ENCODE measurements at places on chromosomes 11 and 22. TPM values are rescaled to one million over a fixed set of nuclear protein-coding genes. Genes with fewer than 3 reads are reported as not detected.

DNA sequence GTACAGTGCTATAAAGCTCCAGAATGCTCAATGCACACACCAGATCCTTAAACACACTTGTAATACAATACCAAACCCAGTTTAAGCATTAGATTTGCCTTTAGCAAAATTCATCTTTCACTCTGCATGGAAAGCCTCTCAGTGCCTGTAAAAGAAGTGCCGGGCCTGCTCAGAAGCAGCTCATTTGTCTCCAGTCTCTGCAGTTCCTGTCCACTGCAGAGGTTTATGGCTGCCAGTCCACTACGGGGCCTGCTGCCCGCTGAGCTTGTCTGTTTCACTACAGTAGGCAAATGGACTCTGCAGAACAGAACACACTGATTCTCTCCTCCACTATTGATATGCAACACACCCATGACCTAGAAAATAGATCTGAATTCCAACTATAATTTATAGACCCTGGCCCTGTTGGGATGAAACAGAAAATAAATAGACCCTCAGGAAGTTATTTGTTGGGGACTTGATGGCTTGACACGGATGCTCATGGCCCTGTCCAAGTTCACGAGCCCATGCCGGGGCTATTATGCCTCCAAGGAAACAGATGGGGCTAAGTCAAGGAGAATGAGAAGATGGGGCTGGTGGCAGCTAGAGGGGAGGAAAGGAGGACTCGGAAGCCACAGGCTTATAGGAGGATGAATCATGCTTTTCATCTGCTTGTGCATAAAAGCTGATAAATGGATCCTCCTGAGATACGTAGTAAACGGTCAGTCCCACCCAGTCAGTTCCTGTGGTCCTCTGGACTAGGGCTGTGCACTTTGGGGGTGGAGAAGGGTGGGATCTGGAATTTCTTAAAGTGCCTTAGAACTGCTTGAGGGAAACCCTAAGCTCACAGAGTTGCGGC, 416.8 kb upstream of the TENM4 start:
- DNase-seq: no peak
- no peaks in the 10 kb centered on the region for H3K4me1 ChIP-seq
- H3K4me3 ChIP-seq: no peak overlapping the region
- H3K27me3 ChIP-seq: no peaks in the 10 kb centered on the region
- no peaks in the 10 kb centered on the region for H3K36me3 ChIP-seq

GRCh38 chr22:29580200-29580810, 608 bp downstream of the NIPSNAP1 start:
- peaks cover 15% of the 10 kb centered on the region for H3K4me1 ChIP-seq
- no peaks in the 10 kb centered on the region for H3K27me3 ChIP-seq
- H3K4me3 ChIP-seq: peak overlapping the region; percentile 91
- no peak overlapping the region for H3K27ac ChIP-seq
- DNase-seq: peak; percentile 22

DNA sequence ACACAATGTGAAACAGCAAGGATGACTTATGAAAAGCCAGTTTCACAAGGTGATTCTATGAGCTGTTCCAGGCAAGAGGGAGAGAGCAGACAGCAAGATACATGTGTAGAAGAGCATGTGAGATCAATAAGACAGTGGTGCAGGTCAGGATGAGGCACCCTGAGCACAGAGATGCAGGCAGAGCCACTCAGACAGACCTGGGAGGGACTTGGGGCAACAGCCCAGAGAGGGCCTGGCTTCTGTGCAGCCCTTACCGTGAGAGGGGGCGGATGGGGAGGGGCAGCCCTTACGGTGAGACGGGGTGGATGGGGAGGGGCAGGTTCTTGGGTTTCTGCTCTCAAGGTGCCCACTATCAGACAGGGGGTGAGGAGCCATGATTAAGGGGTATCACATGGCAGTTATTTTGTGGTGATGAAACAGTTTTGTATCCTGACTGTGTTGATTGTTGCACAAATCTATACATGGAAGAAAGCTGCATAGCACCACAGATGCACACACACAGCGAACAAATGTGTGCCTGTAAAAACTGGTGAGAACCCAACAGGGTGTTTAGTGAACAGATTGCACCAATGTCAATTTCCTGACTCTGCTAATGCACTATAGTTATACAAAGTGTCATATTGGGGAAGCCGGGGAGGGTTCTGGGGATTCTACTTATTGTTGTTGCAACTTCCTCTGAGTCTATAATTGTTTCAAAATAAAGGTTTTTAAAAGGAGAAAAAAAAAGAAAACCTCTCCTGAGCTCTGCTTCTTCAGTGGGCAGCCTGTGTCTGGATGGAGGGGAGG, 5.2 kb upstream of the C22orf42 start:
- peaks cover 15% of the 10 kb centered on the region for H3K4me1 ChIP-seq
- H3K27ac ChIP-seq: no peak overlapping the region
- DNase-seq: peak; percentile 11
- H3K27me3 ChIP-seq: no peaks in the 10 kb centered on the region
- no peaks in the 10 kb centered on the region for H3K36me3 ChIP-seq

DNA sequence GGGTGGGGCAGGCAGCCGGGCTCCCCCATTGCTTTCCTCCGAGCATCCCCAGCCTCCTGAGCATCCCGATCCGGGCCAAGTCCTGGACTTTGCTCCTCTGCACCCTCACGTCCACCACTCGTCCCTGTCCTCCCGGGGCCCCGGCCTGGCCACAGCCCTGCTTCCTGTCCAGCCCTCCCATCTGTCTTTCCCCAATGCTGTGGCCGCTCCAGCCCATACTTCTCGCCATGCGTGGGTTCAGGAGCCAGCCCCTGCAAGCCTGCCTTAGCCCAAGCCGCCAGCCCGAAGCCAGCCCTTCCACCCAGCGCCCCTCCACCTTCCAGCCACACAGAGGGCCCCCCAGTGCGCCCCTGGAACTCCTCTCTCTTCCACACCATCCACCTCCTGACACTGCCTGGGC, 23.8 kb downstream of the MRPL23 start:
- H3K4me1 ChIP-seq: no peaks in the 10 kb centered on the region
- DNase-seq: no peak
- no peak overlapping the region for H3K4me3 ChIP-seq
- no peak overlapping the region for H3K27ac ChIP-seq
- H3K27me3 ChIP-seq: no peaks in the 10 kb centered on the region

DNA sequence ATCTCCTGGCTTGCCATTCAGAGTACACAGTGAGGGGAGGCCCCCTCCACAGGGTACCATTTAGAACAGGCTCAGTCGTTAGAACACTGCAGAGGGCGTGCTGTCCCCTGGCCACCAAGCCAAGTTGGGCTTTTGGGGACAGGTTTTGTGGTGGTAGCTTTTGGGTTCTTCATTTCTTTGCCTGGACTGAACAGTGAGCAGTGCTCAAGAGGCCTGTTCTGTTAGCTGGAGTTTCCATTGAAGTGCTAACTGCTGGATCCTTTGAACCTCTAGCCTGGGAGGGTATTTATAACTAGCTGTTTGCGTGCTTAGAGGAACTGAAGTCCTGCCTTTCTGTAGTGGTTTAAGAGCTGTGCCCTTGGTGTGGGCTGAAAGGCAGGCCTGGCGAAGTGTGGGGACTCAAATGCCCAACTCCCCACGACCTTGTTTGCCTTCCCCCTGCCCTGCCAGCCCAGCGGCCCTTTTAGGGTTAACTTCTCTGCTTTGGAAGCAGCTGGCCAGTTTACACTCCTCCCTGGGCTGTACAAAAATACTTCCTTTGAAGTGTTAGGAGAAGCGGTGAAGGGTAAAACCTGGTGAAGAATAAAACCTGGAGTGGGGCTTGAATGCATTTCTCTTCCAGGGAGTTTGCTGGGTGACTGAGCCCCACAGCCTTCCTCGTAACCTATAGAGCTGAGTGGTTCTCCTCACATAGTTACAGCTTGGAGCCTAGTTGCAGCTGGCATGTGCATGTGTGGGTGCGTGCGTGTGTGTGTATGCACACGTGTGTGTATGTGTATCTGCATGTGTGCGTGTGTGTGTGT, 34.6 kb downstream of the ZNRF3 start:
- peak overlapping the region; percentile 28 for H3K4me3 ChIP-seq
- peak overlapping the region; percentile 48 for H3K27ac ChIP-seq
- H3K36me3 ChIP-seq: no peaks in the 10 kb centered on the region
- no peaks in the 10 kb centered on the region for H3K27me3 ChIP-seq

DNA sequence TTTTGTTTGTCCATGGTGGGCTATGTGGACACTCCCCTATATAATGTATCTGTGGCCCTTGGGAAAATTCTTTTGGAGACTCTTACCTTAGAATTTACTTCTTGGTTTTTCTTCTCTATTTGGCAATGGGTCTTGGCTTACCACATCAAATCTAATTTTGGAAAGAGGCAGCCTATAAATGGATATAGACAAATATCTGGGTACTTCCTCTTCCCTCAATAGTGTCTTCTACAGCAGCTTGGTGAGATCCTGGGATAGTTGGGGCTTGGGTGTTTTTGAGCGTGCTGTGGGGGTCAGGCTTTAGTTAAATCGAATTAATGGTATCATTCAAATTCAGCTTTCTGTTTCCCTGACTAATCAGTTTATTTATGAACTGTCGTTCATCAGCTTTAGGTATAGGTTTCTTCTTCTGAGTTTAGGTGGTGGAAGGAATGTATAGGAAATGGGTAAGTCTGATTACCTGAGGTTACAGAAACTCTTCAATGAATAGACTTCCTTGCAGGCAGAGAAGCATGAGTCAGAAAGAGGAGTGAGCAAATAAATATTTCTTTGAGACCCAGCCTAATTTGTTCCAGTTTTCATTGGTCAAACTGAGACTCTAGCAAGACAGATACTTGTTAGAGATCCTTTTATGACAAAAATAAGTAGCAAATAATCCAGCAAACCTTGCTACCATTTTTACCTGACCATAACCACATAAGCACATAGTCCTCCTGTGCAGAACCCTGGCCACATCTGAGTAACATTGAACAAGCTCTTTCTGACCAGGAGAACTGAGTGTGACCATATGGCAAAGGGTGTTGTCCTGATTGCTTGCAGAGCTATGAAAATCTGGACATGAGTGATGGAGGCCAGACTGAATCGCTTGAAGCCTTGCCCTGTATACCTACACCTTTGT, 68.6 kb upstream of the SORL1-AS1 start:
- peaks cover 8% of the 10 kb centered on the region for H3K36me3 ChIP-seq
- no peak overlapping the region for H3K27ac ChIP-seq
- H3K27me3 ChIP-seq: no peaks in the 10 kb centered on the region
- peaks cover 4% of the 10 kb centered on the region for H3K4me1 ChIP-seq

Gene SLC22A9
- not detected for total RNA-seq

- H3K4me3 ChIP-seq: no peak overlapping the region
- DNase-seq: no peak
- H3K27me3 ChIP-seq: no peaks in the 10 kb centered on the region
- no peaks in the 10 kb centered on the region for H3K36me3 ChIP-seq
- no peaks in the 10 kb centered on the region for H3K4me1 ChIP-seq
Measured at GRCh38 chr22:30452861-30453260, 19.0 kb downstream of the SEC14L3 start.

GRCh38 chr22:22959147-22959827, 71.7 kb downstream of the IGLL5 start:
- H3K27me3 ChIP-seq: peaks cover 49% of the 10 kb centered on the region
- H3K27ac ChIP-seq: no peak overlapping the region
- H3K4me1 ChIP-seq: no peaks in the 10 kb centered on the region
- no peak overlapping the region for H3K4me3 ChIP-seq

DNA sequence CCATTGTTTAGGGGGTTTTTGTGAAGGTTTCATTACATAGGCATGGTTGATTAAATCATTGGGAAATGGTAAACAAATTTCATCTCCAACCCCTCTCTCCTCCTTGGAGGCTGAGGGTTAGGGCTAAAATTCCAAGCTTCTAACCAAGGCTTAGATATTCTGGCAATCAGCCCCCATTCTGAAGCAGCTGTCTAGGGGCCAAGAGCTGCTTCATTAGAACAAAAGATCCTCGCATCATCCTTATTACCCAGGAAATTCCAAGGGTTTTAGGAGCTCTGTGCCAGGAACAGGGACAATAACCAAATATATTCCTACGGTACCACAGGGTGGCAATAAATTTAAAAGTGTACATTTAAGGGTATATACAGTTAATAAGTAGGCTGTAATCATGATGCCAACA, 22.5 kb upstream of the EED start:
- H3K27me3 ChIP-seq: no peaks in the 10 kb centered on the region
- no peak overlapping the region for H3K4me3 ChIP-seq
- no peaks in the 10 kb centered on the region for H3K36me3 ChIP-seq

- no peak overlapping the region for H3K27ac ChIP-seq
- no peak overlapping the region for H3K4me3 ChIP-seq
- H3K27me3 ChIP-seq: peaks cover 39% of the 10 kb centered on the region
- H3K36me3 ChIP-seq: no peaks in the 10 kb centered on the region
- peaks cover 19% of the 10 kb centered on the region for H3K4me1 ChIP-seq
Measured at GRCh38 chr11:2555336-2555735, 110.5 kb downstream of the KCNQ1 start.

DNA sequence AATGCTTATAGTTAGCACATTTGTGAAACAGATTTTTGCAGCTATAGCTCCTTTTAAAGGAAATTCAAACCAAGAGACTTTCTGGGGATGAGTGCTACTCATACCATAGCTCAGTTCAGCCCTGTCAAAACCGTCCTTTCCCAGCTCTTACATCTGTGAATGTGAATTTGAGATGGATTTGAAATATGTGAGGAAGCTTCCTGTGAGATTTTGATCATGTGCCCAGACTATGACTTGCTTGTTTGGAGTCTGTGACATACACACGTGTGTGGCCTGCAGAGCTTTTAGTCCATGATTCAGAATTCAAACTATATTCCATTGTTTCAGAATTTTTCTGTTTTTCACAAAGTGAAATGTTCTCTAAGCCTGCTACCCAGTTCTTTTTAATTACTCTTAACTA, 4.4 kb upstream of the MMP1 start:
- H3K27ac ChIP-seq: no peak overlapping the region
- no peak for DNase-seq
- H3K27me3 ChIP-seq: no peaks in the 10 kb centered on the region
- no peak overlapping the region for H3K4me3 ChIP-seq

- no peak overlapping the region for H3K4me3 ChIP-seq
- no peaks in the 10 kb centered on the region for H3K36me3 ChIP-seq
- H3K27ac ChIP-seq: no peak overlapping the region
- no peaks in the 10 kb centered on the region for H3K27me3 ChIP-seq
- no peak for DNase-seq
Measured at GRCh38 chr11:27210531-27210930, 152.5 kb downstream of the CCDC34 start.

GRCh38 chr11:78207532-78208256, 19.0 kb downstream of the USP35 start:
- no peaks in the 10 kb centered on the region for H3K4me1 ChIP-seq
- no peak overlapping the region for H3K27ac ChIP-seq
- H3K4me3 ChIP-seq: no peak overlapping the region
- H3K27me3 ChIP-seq: no peaks in the 10 kb centered on the region
- H3K36me3 ChIP-seq: no peaks in the 10 kb centered on the region

- no peaks in the 10 kb centered on the region for H3K4me1 ChIP-seq
- H3K27ac ChIP-seq: no peak overlapping the region
- H3K4me3 ChIP-seq: no peak overlapping the region
Measured at GRCh38 chr11:131041331-131042040, 125.2 kb upstream of the SNX19 start.

Gene GPR83
- total RNA-seq: 0.03 TPM

Gene LUZP2
- total RNA-seq: 1.6 TPM

Gene APLNR
- 1.8 TPM for total RNA-seq

DNA sequence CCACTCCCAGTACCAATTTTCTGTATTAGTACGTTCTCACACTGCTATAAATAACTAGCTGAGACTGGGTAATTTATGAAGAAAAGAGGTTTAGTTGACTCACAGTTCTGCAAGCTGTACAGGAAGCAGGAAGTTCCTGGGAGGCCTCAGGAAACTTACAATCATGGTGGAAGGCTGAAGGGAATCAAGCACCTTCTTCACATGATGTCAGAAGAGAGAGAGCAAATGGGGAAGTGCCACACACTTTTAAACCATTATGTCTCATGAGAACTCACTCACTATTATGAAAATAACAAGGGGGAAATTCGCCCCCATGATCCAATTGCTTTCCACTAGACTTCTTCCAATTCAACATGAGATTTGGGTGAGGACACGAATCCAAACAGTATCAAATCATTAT, 271.4 kb downstream of the ETS1 start:
- no peaks in the 10 kb centered on the region for H3K4me1 ChIP-seq
- H3K27me3 ChIP-seq: no peaks in the 10 kb centered on the region
- no peak for DNase-seq
- no peak overlapping the region for H3K4me3 ChIP-seq
